ENCODE measurements at places on chromosomes 3 and 15.

DNA sequence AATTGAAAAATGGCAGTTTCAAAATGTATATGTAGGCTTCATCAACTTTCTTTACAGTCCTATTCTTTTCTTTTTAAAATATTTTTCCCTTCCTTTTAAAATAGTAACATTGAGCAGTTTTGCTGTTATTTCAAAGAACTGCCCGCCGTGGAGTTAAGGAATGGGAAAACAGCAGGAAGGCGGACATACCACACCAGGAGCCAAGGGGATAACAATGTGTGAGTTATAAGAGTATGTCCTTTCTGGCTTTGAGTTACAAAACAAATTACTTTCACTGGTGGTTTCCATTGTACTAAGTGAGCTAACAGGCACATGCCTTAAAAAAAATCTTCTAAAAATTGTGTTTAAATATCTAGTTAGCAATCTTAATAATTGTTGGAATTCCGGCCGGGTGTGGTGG, 37.4 kb upstream of the FBXL22 start:
- DNase-seq: no peak

DNA sequence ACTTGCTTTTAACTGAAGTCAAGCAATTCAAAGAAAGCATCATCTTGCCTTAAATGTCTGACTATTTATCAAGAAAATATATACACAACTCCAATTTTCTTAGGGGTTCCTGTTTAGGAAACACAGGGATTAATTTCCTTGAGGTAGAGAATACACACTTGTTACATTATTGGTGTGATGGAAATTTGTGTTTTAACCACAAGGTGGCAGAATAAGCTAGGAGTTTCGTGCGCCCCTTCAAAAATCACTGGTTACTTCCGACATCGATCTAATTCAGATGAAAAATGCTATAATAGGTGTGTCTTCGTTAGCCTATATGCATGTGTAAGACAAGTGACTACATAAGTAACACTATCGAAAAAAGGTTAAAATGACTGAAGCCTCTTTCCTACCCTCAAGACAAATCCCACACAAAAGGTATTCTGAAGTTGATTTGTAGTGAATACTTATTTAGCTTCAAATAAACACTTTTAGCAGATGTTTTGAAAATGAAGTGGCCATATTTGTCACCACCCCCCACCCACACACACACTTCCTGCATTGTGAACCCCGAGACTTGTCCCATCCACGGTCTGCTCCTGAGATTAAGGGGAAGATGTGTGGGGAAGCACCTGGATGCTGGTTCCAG, 246.5 kb downstream of the ROBO1 start:
- DNase-seq: no peak

GRCh38 chr3:61774279-61774890, 213.0 kb downstream of the PTPRG start:
- no peak for DNase-seq

GRCh38 chr15:99105514-99106341, 848 bp downstream of the SYNM start:
- peak; percentile 73 for DNase-seq

- DNase-seq: no peak
These were observed 633.6 kb downstream of the ZNF385D start for GRCh38 chr3:21117370-21117769.

DNA sequence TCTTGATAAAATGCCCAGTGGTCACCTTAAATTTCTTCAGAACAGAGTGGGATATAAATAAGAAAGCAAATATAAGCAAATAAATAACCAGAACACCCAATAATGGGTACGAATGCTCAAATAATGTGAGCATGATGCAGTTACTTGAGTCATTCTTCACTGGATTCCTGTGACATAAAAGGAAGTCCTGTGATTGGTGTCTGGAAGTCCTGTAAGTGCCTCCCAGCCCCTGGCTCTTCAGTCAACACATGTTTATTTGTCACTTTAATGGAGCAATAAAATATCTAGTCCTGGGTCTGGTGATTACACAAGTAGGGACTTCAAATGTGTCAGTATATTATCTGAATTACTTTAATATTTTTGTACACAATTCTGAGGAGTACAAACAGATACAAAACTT, 30.4 kb downstream of the TMEM212 start:
- no peak for DNase-seq

GRCh38 chr15:57079931-57080620, 161.6 kb downstream of the TCF12 start:
- no peak for DNase-seq

DNA sequence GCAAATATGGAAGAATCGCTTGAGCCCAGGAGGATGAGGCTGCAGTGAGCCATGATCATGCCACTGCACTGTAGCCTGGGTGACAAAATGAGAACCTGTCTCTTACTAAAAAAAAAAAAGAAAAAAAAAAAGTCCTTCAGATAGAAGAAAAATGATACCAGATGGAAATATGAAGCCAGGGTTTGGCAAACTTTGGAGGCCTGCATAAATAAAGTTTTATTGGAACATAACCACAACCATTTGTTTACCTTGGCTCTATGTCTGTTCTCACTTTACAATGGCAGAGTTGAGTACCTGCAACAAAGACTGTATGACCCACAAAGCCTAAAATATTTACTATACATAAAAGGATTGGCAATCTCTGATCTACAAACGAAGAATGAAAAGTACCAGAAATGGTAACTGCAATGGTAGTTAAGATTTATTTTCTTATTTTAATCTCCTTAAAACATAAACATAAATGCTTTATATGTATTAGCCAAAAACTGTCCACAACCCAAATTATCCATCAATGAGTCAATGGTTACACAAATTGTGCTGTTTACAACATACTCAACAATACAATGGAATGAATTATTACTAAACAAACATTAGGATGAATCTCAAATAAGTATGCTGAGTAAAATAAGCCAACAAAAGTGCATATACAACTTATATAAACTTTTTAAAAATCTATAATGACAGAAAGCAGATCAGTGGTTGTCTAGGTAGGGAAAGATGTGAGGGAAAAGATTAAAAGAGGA, 41.8 kb downstream of the GOLGB1 start:
- no peak for DNase-seq

DNA sequence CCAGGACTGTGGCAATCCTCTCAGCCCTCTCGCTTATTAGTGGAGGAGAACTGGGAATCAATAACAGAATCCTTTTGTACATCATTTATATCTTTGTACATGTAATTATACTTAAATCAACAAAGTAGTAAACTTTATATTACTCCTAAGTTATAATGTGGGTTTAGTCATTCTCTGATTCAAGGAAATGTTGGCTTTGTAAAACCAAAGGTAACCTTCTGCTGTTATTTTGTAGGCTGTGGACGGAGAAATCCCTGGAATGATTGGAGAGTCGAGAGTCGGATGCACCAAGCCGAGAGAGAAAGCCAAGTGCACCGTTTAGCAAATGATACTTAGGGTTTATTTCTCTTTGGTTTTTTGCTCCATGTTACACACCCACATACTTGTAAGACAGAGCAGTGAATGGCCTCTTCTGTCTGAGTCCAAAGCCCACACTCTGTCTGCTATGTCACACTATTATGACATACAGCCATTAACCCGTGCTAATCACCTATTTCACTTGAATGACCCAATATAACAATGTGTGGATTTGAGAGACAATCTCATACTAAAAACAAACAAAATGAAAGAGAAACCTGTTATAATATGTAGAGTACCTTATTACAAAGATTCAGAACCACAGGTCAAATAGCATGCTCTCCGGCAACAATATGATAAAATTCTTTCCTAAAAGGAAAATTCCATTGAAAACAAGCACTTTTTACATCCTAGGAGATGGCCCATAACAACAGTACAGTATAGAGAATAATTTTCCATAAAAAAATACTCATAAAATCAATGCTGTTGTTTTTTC, 72.2 kb downstream of the MECOM start:
- no peak for DNase-seq

DNA sequence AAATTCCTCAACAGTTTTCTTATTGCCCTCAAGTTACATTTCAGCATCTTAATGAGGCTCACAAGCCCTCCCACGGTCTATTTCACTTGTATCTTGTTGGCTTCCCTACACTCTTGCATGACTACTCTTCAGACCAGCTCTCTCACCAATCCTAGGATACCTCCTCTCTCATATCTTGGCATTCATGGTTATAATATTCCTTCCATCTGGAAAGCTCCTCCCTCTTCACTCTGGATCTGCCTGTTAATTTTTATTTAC, 8.5 kb upstream of the CCDC80 start:
- DNase-seq: no peak

- peak; percentile 85 for DNase-seq
These were observed at the start of gene LOXL1 for GRCh38 chr15:73926219-73927002. LOXL1 (plus strand) TSS chr15:73926462; CDS start chr15:73926784, 322 bp downstream.

- no peak for DNase-seq
These were observed 155.4 kb downstream of the ZMAT3 start for GRCh38 chr3:178916223-178916622.

DNA sequence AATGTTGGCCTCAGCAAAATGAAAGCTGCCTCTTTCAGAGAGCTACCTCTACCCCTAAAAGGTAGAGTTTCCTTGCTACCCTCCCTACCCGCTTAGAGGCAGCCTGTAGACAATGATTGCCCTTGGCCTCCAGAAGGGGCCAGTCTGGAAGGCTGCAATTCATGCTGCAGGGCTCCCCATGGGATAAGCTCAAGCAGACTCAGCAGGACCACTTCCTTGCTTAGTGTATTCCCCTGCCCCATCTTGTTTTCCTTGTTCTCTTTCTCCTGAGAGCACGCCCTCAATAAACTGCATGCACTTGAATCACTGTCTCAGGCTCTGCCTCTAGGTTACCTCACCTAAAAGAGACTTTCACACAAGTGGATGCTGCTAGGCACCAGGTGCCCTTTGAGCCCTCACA, 134.0 kb upstream of the CTNNB1 start:
- no peak for DNase-seq

DNA sequence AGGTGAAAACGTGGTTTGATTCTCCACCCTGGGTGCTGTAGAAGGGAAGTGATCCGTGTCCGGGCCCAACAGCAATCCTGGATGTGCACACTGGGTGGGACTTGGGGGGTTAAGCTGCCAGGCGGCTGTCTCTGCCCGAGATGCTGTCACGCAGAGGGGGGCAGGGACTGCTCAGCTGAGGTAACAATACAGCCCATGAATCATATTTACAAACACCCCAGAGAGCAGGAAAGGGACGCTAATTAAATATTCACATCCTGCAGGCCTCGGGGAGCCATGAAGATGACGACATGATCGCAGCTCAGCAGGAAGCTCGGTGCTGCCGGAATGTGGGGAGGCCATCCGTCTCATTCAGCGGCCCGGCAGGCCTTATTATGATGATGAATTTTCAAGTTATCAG, 17.9 kb upstream of the CRABP1 start:
- DNase-seq: peak; percentile 50

GRCh38 chr3:138256022-138256421, 68.9 kb downstream of the ARMC8 start:
- DNase-seq: no peak

- DNase-seq: no peak
These were observed 317.1 kb upstream of the CBLB start for GRCh38 chr3:106185949-106186348.

- DNase-seq: no peak
These were observed 554.8 kb downstream of the MFSD1 start for GRCh38 chr3:159356606-159357005.

DNA sequence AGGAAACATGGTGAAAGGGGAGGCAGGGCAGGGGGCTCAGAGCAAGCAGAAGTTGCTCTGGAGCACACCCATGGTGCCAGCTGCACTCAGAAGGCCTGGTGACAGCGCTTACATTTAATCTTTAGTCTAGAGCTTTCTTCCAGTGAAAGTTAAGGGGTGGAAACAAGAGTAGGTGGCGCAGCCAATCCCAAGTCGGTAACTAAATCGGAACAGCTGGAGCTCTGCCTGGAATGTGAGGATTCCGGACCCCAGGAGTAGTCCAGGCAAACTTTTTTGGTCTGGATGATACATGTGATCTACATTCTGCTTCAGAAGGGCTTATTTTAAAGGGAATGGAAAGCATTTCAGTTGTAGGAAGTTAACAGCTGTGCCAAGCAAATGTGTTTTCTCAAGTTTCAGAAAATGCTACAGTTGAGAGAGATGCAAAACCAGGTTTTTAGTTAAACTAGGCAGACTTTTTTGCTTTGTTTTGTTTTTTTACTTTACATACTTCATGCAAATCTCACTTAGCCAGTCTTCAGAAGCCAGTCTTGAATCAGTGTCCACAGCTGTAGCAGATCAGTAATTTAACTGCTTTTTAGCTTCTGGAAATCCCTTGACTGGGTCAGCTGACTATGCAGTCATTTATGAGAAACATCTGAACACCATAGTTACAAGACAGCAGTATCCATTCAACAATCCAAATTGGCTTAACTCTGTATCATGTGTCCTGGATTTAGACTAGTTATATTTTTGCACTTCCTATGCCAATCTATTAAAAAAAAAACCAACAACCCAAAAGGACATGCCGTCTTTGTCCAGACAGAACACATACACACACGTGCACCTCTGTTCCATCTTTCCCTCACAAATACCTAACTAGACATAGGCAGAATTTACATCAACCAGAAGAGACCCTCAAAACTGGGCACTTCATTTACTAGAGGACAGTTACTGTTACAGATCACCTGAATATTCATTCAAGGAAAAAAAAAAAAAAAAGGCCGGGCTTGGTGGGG, 33.2 kb downstream of the ZNF106 start:
- peak; percentile 95 for DNase-seq

- DNase-seq: no peak
These were observed 39.7 kb downstream of the CA12 start for GRCh38 chr15:63341898-63342297.

- no peak for DNase-seq
These were observed 133.9 kb downstream of the ALDH1A2 start for GRCh38 chr15:57931570-57931969.

DNA sequence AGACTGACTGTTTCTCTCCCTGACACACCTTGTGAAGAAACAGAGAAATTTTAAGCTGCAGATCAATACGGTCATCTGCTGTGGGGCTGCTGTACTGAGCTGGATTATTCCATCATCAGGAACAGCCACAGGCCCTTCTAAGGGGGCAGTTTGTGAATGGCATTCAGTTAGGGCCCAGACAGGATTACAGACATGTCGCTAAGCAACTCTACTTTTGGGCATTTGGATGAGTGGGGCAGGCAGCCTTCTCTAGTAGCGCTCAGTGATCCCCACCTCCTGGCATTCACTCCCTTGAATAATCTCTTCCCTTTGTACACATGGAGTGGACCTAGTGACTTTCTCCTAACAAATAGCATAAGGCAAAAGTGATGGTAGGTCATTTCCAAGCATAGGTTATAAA, 144.4 kb upstream of the RARB start:
- no peak for DNase-seq

GRCh38 chr15:87672309-87673288, 583.9 kb downstream of the NTRK3 start:
- peak; percentile 31 for DNase-seq

GRCh38 chr3:134838599-134838998, 43.5 kb downstream of the EPHB1 start:
- DNase-seq: no peak

GRCh38 chr3:1048558-1048957, 44.3 kb upstream of the CNTN6 start:
- DNase-seq: no peak

DNA sequence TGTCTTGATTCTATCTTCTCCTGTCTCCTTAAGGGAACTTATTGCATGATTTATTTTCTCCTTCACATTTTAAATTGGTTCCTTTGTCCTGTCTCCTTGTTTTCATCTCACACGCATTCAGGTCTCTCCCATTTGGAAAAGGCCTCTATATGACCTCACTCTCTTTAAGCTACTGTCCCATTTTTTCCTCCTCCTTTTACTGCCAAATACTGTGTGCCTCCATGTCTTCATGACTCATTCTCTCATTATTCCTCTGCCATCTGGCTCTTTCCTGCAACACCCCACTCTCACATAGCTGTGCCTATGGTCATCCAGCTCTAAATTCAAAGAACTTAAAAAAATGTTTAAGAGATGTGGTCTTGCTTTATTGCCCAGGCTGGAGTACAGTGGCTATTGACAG, 48.0 kb downstream of the TYRO3 start:
- DNase-seq: no peak

- peak; percentile 59 for DNase-seq
These were observed 589 bp downstream of the HERC1 start for GRCh38 chr15:63833021-63833696.
